ENCODE measurements at places on chromosomes 13 and 19.
A peak's percentile ranks its signal among the peaks of the same experiment; 100 is the strongest.

DNA sequence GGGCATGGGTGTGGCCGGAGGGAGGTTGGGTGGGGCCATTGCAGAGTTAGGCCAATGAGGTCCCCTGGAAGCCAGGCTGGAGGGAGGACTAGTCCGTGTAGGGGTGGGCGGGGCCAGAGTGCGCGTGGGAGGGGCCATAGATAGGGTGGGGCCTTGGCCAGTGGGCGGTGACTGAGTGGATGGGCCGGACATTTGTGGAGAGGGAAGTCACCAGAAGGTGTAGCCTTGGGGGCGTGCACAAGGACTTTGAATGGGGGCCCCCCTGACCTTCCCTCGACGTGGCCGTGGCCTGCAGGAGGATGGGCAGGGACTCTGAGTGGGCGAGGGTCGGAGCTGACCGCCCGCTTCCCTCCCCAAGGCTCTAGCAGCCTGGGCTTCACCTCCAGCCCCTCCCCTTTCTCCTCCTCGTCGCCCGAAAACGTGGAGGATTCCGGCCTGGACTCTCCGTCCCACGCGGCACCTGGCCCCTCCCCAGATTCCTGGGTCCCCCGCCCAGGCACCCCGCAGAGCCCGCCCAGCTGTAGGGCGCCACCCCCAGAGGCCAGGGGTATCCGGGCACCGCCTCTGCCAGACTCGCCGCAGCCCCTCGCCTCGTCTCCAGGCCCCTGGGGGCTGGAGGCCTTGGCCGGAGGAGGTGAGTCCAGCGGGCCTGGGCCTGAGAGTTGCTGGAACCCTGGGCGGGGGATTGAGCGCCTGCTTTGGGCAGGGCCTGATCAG is 16.5 kb upstream of the B3GNT3 start:
- peak; percentile 62 for DNase-seq

DNA sequence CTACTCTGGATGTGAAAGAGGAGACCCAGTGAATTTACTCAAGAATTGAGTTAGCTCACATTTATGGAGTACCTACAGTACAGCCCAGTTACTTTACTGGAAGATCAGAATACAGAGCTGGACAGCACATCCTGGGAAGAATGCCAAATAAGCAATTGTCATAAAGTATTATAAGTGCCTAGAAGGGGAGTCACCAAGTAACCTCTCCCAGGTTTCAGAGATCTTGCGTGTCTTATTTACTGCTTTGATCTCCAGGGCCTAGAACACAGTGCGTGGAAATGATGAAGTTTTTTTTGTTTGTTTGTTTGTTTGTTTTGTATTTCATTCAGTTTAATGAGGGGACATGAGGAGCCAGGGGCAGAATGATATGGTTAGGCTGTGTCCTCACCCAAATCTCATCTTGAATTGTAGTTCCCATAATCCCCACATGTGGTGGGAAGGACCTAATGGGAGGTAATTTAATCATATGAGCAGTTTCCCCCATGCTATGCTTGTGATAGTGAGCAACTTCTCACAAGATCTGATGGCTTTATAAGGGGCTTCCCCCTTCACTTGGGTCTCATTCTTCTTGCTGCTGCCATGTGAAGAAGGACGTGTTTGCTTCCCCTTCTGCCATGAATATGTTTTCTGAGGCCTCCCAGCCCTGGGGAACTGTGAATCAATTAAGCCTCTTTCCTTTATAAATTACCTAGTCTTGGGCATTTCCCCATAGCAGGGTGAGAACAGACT is 5.2 kb downstream of the GARRE1 start:
- no peak for DNase-seq

- DNase-seq: no peak
Observed at GRCh38 chr13:57631596-57632275, at the start of gene PCDH17. Gene PCDH17, plus strand, starts transcription at chr13:57631744. Its CDS starts 803 bp downstream, at chr13:57632547.

- no peak for DNase-seq
Observed at GRCh38 chr19:55931936-55932386, at the start of gene NLRP13. Gene NLRP13, minus strand, starts transcription at chr19:55932336. Its CDS starts 25 bp downstream, at chr19:55932311.

DNA sequence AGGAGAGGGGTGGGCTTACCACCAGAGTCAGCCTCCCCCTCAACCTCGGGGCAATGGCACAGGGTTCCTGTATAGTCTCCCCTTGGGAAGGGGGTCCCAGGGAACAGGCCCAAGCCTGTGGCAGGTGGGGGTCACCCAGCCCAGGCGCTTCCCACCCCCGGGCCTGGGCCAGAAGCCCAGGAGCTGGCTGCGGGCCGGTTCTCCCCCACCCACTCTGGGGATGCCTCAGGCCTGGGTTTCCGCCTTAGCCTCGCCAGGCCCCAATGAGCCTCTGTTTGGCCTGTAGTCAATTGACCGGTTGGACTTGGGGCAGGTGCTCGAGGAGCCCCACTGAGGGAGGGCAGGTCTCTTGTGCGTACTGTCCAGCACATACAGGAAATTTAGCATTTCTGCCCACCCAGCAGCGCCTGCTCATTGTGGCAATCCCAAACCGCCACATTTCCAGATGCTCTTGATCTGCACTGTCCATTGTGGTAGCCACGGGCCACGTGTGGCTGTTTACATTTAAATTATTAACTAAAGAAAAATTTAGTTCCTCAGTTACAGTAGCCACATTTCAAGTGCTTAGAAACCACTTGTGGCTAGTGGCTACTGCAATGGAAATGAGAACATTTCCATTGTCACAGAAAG is 9.9 kb downstream of the LYL1 start:
- DNase-seq: no peak

GRCh38 chr19:1833540-1833939 is 14.7 kb downstream of the REXO1 start:
- no peak for DNase-seq

DNA sequence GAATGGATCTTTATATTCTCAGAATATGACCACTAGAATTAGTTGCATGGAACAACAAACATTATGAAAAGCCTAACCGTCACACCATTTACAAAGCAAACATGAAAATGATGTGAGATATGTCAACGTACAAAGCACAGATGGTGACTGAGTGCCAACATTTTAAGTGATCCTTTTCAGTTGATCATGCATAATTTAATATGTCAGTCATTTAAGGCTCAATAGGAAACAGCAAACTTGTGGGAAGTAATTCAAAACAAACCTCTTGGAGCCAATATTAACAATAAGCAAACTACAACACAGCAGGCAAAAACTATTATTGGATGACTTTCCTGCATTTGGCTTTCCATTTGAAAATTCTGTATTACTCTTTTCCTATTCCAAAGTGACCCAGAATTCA is 277.6 kb downstream of the SLITRK6 start:
- no peak for DNase-seq

- no peak for DNase-seq
Observed at GRCh38 chr19:3176715-3177501, 1.7 kb upstream of the S1PR4 start.

GRCh38 chr13:45120967-45121831 is 889 bp downstream of the GTF2F2 start:
- no peak for DNase-seq

- no peak for DNase-seq
Observed at GRCh38 chr13:78719367-78719766, 60.4 kb upstream of the OBI1 start.

DNA sequence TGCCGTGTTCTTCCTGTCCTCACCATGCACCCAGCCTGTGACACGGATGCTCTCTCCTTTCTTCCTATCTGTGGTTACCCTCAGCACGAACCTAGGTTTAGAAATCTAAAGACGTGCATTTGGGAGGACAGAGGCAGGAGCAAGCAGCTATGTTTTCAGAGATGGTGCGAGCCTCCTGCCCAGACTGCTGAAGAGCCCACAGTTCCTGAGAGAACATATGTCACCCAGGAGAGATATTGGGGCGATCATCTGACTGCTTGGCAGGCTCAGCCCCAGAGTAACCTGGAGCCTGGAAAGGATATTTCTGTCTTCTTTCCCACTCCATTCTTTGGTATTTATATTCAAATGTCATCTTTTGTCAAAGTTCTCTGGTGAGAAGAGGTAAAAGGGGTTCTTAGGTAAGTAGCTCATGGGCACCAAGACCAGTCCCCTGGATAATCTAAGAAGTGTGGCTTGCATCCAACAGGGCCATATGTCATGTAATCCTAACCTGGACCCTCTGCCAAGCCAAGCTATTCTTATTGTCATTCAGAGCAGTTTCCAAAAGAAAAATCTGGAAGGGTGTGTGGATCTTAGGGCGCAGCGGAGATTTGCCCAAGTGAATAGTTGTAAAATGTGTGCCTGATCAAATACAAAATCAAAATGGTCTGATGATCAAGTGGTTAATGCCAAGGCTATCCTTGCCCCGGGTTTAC is 59.5 kb downstream of the FGF9 start:
- DNase-seq: no peak

- no peak for DNase-seq
Observed at GRCh38 chr13:30718661-30719524, 16.4 kb upstream of the ALOX5AP start.

- DNase-seq: peak; percentile 40
Observed at GRCh38 chr19:51440846-51441409, 17.3 kb downstream of the SIGLEC8 start.

DNA sequence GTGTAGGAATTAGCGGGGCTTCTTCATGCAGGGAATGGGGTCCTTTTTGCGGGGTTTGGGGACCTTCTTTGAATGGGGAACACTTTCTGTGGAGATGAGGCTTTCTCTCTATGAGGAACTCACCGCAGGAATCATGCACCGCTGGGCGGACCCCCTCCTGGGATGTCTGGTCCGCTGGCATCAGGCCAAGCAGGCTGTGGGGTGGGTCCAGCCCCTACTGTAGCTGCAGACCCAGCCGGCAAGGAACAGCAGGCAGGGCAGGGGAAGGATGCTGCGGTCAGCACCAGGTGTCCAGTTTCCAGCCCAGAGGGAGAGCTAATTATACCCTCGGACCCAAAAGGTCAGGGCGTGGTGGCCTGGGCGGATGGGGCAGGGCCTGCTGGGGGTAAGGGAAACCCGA is 1.8 kb downstream of the MYBPC2 start:
- DNase-seq: no peak

- DNase-seq: no peak
Observed at GRCh38 chr19:13840305-13841085, 36.4 kb upstream of the NANOS3 start.

DNA sequence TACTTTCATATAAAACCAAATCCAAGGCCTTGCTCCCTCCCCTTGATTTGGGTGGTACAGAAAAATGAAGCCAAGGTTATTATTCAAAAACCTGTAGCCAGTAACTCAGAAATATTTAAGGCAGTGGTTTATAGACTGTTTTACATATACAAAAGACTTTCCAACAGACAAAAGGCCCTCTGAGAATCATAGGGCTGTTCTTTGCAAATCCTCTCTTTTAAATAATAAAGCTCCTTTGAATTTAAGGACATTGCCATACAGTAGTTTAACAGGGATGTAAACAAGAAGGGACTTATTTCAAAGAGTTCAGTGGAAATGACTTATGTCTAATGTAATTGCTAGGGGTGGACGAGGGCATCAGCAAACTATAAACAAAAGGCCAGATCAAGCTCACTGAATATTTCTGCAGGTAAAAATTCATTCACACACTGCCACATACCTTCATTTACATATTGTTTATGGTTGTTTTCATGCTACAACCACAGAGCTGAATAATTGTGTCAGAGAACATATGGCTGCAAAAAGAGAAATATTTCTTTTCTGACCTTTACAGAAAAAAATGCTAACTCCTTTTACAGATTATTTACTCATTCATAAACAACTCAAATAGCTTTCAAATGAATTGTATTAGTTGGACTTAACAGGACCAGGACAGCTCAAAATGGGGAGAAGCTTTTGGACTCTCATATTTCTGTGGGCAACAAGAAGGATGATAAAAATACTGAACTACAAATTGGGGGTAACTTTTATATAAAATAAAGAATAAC is 665.6 kb downstream of the SLITRK1 start:
- no peak for DNase-seq

- no peak for DNase-seq
Observed at GRCh38 chr13:46339035-46339666, 47.9 kb downstream of the RUBCNL start.

DNA sequence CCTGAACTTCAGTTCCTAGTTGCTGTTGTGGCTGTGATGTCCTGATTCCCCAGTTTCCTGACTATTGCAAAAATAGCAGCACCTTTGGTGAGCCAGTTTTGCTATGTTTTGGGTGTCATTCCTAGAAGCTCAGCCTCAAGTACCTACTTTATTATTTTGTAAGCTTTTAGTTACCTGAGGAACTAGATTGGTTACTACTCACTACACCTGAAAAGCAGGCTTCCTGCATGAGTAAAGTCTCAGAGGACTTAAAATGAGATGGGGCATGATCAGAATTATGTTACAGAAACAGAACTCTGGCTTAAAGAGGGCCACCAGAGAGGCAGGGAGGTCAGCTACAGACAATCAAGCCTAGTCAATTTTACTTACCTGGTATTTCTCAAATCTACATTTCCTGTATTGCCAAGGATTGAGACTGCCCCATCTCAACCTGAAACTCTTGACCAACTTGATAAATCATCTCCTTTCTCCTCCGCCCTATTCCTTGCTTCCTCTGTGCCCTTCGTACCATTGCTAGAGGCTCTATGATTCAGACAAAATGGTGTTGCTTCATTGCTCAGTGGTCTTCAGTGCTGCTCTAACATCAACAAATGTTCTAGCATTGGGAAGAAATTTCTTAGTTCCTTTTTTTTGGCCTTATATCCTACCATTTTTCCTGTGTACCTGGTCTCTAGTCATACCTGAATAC is 58.9 kb downstream of the RAP2A start:
- DNase-seq: no peak

- DNase-seq: no peak
Observed at GRCh38 chr13:107043021-107043956, 475.4 kb upstream of the ARGLU1 start.

DNA sequence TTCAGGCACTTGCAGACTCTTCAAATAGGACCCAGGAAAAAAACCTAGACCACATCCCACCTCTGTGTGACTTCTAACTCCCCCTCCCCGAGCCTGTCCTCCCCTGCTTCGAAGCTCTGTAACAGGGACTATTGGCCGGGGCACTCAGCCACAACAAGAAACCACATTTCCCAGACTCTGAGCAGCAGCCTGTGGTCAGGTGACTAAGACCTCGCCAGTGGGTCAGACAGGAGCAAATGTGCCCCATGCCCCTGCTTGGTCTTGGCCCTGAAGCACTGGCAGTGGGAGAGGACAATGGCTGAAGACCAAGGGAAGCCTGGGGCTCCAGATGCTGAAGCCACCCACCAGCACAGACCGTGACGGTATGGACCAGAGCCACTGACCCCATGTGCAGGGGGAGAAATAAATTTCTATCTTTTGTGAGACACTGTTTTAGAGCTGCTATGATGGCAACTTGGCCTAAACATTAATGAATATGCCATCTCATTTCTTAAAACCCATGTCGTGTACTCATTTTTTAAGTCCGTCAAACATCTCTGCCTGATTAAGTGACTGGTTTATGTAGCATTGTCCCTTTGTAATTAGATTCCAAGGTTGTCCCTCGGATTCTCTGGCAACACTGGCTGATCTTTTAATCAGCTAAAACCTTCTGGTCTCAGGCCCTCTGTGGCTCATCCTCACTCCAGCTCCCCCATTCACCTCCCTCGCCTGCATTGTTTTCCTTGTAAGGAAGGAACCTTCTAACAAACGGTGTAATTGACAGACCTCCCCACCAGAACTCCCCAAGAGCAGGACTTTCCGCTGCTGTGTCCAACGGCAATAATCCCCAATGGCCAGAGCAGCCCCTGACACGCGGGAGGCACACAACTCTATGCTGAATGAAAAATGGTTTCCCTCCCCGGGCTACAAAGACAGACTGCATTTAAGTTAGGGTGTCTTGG is 98.4 kb downstream of the STK24 start:
- DNase-seq: no peak

GRCh38 chr13:77022341-77022740 is 4.6 kb downstream of the FBXL3 start:
- no peak for DNase-seq
